Forelimb muscle (tissue), 1 donor: ENCODE measurements at places on chromosomes 12 and 14. TPM values are rescaled to one million over a fixed set of nuclear protein-coding genes. Genes with fewer than 3 reads are reported as not detected.

- DNase-seq = no peak
Measured at GRCh38 chr12:107612508-107612907, 73.1 kb upstream of the PWP1 start.

- DNase-seq = no peak
Measured at GRCh38 chr12:41981758-41982157, 162.9 kb downstream of the GXYLT1 start.

DNA sequence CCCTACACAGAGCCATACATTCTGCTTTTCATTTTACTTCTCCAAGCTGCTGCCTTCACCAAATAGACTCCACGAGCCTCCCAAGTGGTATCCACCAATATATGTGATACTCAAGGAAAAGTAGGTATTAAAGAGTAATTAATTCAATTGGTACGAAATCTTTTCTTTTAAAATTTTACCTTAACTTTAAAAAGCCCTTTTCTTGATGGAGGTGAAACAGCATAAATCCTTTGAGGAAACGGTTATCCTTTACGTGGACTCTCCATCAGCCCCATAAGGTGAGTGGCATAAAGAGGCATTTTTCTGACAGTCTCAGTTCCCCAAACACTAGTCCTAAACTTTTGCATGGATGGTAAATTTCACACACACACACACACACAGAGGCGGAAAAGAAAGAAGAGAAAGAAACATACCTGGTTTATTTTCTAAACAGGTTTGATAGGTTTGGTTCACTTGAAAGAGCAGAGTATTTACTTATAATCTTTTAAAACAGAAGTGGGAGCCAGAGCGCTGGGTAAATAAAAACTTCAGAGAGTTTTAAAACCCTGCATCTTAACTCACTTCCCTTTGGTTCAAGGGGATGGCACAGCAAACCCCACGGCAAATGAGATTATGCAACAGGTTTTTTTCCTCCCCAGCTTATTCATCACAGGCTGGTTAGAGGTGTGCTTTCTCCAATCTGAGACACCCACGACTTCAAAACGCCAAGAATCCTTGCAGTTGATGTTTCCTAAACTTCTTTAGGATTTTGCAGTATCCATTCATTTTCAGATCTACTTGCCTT lies 1.9 kb downstream of the DUSP16 start:
- DNase-seq = peak; percentile 62

DNA sequence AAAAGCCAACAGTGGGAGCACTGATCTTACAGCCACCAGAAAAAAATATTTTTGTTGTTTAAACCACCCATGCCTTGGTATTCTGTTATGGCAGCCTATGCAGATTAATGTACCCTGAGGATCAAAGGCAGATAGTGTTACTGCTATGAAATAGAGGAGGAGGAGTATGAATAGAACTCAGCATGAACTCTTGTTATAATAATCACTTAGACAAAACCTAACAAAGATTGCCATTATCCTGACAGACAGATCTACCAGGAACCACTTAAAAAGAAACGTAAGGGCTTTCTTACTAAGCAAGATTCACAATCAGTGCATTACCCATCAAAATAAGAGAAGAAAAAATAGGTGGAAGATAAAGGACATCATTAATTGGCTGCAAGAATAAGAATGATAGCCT lies 558.3 kb downstream of the GALC start:
- no peak for DNase-seq

GRCh38 chr12:124694250-124694649 lies 126.8 kb upstream of the NCOR2 start:
- DNase-seq = no peak

Gene IFT81
- 16.7 TPM for polyA plus RNA-seq

GRCh38 chr12:54975272-54975671 lies 9.3 kb downstream of the TESPA1 start:
- DNase-seq = no peak

- no peak for DNase-seq
Measured at GRCh38 chr12:131034631-131035244, 81.0 kb downstream of the ADGRD1 start.

Gene DBX2
- polyA plus RNA-seq = 0.16 TPM

- DNase-seq = no peak
Measured at GRCh38 chr14:52876311-52876710, 74.5 kb downstream of the FERMT2 start.

- no peak for DNase-seq
Measured at GRCh38 chr12:98594050-98594835, 757 bp downstream of the SLC25A3 start.

GRCh38 chr14:32200368-32201192 lies 1.3 kb upstream of the RNU6-7 start:
- DNase-seq = no peak

GRCh38 chr12:84726780-84727179 lies 185.8 kb downstream of the SLC6A15 start:
- DNase-seq = no peak

DNA sequence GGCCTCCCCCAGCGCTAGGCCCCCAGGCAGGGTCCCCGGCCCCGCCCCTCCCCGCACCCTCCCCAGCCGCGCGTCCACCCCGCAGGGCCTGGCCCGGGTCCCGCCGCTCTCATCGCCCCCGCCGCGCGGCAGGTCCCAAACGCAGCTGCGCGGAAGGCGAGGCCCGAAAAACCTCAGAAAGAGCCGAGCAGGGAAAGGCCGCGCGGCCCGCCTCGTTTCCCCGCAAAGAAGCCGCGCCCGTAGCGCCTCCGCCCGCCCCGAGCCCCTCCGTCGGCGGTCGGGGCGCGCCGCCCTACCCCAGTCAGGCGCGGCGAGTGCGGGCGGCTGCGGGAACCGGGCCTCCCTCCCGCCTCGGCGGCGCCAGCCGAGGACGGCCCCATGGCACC lies 324 bp downstream of the POLE start:
- DNase-seq = no peak

Gene TCL1A
- 0.73 TPM for polyA plus RNA-seq

DNA sequence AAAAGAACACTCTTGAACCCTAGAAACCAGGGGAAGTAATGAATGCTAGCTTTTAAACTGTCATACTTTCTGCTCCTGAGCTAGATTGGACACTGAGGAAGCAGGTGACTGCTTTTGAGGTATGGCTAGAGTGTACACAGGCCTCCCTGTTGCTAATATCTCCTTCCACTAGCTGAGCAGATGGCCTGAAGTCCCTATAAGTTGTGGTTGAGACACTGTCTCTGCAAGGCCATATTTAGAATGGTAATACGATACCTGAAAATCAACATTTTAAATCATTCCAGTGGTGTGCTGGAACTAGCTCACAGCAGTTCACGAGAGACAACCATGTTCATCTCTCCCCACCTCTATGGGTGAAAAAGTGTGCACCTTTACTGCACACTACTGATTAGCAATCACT lies 46.4 kb upstream of the BMP4 start:
- DNase-seq = no peak

DNA sequence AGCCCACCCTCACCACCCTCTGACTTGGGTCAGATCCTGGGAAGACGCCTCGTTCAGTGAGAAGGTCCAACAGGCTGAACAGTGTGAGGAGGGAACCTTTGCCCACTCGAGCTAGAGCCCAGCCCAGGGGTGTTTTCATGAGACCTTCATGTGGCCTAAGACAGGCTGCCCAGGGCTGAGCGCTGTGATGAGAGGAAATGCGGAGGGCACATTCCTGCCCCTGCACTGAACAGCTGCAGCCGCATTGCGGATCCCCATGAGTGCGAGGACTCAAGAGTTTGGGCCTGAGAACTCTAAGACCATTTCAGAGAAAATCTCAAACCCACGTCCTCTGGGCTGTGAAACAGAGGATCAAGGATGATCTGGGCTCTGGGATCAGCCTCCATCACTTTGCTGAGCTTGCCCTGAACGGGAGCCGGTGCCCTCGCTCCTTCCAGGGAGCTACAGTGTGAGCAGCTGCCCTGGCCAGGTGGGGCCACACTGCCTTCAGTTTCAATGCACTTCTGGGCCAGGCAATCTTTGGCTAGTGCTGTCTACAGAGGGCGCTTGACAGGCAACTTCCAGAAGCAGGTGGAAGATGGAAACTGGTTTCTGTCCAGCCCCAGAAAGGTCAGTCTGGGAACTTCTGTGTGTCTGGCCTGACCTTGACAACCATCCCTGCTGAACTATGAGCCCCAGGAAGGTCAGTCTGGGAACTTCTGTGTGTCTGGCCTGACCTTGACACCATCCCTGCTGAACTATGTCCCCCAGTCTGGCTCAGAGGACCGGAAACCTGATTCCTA lies 43.5 kb upstream of the P2RX7 start:
- DNase-seq = no peak

DNA sequence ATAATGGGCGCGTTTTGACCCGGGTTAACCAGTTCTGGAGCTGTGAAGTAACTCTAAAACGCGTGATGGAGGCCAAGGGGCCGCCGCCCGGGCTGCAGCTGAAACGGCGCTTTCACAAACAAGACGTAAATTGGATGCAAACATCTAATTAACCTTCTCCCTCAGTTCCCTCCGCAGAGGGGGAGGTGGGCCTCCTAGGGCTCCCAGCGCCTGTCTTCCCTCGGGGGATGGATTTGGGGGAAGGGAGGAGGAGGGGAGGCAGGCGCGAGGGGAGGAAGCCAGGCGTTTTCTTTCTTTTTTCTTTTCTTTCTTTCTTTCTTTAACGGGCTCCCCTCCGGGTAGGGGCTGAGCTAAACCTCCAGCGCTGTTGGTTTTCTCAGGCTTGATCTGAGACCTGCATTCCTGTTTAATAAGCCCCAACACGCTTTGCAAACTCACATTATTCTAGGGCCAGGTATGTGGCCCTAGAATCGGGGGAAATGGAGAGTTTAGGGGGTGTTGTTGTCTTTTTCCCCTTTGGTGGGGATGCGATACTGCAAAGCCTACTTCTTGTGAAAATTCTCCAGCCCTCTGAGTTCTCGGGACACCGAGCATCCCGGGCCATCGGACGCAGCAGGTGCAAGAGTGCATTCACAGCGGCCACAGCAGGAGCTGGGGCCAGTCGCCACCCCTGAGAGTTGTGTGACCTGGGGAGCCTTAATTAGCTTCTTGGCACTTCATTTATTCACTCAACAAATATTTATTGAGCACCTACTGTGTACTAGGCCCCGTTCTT lies 43.6 kb upstream of the LHX5 start:
- DNase-seq = no peak

GRCh38 chr14:99447739-99448138 lies 32.9 kb downstream of the SETD3 start:
- DNase-seq = no peak

GRCh38 chr14:101856536-101856935 lies 95.0 kb downstream of the PPP2R5C start:
- DNase-seq = no peak

GRCh38 chr12:66380769-66381535 lies 78.7 kb downstream of the HELB start:
- no peak for DNase-seq

Gene AGAP2
- polyA plus RNA-seq = 8.2 TPM

Gene SLC6A15
- polyA plus RNA-seq = 2.9 TPM

DNA sequence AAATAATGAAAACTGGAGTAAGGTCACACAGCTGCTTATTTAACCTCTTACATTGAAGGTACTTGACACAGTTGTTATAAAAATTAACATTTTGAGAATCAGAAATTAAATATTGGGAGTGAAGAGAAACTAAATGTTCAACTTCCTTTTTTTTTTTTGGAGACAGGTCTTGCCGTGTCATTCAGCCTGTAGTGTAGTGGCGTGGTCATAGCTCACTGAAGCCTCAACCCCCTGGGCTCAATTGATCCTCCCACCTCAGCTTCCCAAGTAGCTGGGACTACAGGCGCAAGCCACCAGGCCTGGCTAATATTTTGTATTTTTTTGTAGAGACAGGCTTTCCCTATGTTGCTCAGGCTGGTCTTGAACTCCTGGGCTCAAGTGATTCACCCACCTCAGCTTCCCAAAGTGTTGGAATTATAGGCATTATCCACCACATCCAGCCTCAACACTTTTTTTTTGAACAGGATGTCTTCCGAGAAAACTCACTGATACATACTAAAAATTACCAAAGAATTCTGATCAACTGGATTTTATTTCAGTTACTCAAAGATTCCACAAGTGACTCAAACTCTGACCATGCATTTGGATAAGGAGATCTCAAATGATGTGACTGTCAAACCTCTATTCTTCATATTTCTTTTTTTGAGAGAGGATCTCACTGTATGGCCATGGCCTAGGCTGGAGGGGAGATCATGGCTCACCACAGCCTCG lies 35.4 kb downstream of the SGPP1 start:
- DNase-seq = no peak

Gene GLT1D1
- polyA plus RNA-seq = 1.6 TPM

- no peak for DNase-seq
Measured at GRCh38 chr14:72708222-72708621, 185.7 kb downstream of the DPF3 start.

Gene LRIG3
- polyA plus RNA-seq = 23.8 TPM

- DNase-seq = no peak
Measured at GRCh38 chr14:66078006-66078405, 408.2 kb upstream of the CCDC196 start.

GRCh38 chr12:106954462-106955376 lies 988 bp upstream of the TMEM263 start:
- no peak for DNase-seq

Gene NANOG
- 0.13 TPM for polyA plus RNA-seq

GRCh38 chr12:68981516-68981915 lies 48.5 kb upstream of the CPM start:
- no peak for DNase-seq

Gene PPP4R3A
- 68.4 TPM for polyA plus RNA-seq

DNA sequence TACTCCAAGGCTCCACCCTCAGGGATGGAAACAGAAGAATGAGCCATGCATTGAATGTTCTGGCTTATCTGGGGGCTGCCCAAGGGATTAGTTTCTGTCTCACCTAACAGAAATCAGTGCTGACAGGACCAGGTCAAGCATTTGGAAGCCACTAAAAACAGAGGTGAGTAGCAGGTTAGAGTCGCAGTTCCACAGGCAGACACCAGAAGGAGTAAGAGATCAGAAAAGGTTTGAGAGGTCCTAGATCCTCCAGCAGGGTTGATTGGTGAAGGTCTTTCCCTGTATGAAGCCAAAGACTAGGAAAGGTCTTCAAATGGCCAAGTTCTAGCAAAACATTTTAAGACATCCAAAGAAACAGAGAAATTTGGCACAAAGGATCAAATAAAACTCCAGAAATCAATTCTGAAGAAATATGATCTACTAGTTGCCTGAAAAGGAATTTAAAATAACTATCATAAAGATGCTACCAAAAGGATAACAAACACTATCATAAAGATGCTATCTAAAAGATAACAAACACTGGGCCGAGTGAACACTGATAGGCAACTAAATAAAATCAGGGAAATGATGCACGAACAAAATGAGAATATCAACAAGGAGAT lies 19.5 kb upstream of the TTC9 start:
- no peak for DNase-seq
